ENCODE measurements at places on chromosomes 4 and X.

DNA sequence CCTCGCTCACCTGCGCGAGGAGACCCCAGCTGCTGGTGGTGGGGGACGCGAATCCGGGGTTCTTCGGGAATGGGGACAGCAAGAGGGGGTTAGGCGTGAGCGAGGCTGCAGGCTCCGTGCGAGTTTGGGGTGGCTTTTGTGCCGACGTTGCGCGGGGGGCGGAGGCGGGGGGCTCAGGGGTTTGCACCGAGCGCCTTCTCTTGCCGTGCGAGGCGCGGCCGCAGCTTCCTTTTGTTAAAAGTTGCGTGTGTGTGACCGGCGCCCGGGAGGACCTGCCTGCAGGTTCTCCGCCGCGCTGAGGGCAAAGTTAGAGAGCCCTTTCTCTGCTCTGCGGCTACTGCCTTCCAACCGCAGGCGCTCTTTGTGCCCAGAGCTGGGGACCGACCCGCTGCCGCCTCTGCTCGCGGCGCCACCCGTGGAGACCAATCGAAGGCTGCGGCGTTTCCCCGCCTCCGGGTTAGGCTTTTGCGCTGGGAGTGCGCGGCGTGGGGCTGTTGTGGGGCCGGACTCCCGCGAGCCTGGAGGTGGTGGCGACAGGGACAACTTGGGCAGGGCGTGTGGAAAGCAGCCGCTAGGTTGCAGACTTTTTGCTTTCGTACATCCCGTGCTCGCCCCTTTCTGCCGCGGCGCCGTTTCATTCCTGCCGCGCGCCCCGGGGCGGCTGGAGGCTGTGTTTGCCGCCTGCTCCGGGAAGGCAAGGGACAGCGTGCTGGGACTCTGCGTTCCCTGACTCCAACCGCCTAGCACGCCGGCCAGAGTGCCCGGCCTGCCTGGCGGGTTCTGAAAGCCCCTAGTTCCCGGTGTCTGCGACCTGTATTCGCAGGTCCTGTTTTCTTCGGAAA, 716 bp downstream of the KIT start:
- DNase-seq: peak; percentile 44

DNA sequence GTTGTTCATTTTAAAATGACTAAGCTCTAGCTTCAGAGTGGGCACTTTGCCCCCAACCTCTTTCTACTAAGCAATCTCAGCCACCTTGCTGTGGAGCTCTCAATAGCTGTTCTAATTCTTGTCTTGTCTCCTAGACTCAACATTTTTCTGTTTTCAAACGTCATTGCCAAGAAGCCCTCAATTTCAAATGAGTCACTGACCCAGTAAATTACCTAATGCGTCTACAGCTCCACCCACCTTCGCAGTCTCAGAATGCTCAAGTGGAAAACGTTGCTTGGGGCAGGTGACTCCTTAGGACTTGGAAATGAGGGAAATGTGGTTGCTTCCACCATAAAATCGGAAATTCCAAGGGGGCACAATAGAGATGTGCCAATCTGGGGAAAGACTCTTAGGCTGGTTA, 59.0 kb downstream of the ING2 start:
- no peak for DNase-seq

DNA sequence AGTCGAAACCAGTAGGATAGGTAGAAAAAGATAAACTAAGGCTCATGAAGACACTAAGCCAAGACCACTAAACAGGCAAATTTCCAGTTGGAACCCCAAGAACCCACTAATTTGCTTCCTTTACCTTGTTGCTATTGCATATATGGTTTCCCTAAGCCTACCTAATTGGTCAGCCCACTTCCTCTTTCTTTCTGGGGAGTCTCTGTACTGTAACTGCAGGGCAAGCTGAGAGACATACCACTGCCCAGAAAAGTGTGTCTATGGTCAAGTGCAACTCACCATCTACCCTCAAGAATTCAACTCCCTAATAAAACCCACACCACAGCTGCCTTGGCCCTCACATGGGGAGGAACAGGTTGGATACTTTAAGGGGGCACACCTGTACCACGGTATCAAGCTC, 28.6 kb downstream of the IDS start:
- DNase-seq: no peak

- DNase-seq: no peak
Measured at GRCh38 chr4:123777373-123777772, 380.8 kb downstream of the SPRY1 start.

DNA sequence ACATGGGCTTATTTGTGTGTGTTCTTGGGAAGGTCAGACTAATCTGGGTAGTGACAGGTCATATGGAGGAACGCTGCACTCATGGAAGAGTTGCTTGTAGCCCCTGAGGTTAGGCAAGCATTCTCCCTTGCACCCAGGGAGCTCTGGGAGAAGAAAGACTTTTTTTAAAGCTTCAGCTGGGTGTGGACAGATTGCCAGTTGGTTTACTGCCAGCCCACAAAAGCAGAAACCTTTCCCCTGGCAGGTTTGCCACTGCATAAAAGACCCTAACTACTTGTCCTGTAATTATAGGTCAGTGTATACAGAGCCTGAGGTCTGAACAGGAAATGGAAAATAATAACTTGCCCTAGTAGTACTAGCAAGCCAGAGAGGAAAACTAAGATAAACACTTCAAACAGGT, 7.4 kb upstream of the NFKB1 start:
- no peak for DNase-seq

- DNase-seq: no peak
Measured at GRCh38 chrX:11331788-11332187, 38.6 kb downstream of the AMELX start.

GRCh38 chr4:55336138-55337034, 9.7 kb upstream of the SRD5A3 start:
- DNase-seq: no peak

- no peak for DNase-seq
Measured at GRCh38 chr4:76445911-76446310, 10.9 kb downstream of the SHROOM3 start.

DNA sequence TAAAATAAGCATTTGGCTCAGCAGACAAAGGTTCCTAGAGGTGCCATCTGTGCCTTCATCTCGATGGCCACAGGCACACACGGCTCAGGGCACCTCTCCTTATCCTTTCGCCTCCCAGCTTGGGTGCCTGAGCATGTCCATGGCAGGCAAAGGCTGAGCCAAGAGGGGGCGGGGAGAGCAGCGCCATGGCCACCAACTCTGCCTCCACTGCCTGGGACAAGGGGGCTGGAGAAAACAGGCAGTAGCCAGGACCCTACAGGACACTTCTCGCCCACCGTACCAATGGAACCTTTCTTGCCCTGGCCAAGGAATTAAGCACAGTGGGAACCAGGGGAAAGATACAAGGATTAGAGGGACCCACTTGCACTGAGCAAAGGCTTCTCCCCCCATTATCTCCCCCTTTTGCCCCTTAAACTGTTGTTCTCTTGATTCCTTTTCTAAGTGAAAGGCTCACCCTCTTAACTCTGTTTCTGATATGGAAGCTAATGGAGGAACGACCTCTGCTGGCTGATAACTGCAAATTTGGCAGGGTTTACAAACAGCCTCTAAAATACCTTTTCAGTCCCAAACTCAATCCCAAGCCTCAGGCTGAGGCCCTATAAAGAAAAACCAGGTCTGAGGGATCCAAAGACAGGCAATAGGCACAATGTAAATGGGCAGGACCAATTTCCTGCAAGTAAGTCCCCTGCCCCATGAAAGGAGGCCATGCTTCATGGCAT, 335.2 kb downstream of the ADAM29 start:
- DNase-seq: no peak

DNA sequence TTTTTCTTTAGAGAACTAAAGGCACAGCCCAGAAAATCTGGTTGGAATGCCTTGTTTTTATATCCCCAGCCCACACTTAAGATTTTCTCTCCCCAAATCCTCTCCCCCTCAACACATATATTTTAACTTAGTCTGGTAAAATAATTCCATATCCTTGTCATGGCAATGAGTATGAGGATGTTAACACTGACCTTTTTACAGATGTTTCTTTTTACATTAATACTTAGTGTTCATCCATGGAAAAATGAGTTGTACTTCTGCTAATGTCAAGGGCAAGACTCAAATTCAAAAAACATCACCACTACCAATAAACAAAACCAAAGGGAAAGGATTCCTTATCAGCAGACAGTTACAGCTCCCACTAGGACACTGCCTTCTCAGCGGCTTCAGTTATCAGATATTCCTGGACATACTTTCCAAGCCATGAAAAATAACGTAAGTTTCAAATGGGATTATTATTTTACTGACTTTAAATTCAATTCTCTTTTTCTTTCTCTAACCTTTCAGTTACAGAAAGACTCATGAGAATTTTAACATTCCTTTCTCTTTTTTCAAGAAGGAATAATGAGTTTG, 83.3 kb downstream of the RASL11B start:
- no peak for DNase-seq

- DNase-seq: no peak
Measured at GRCh38 chrX:47200385-47201150, 6.9 kb downstream of the UBA1 start.

GRCh38 chr4:7933651-7934510, 5.8 kb downstream of the AFAP1 start:
- no peak for DNase-seq

DNA sequence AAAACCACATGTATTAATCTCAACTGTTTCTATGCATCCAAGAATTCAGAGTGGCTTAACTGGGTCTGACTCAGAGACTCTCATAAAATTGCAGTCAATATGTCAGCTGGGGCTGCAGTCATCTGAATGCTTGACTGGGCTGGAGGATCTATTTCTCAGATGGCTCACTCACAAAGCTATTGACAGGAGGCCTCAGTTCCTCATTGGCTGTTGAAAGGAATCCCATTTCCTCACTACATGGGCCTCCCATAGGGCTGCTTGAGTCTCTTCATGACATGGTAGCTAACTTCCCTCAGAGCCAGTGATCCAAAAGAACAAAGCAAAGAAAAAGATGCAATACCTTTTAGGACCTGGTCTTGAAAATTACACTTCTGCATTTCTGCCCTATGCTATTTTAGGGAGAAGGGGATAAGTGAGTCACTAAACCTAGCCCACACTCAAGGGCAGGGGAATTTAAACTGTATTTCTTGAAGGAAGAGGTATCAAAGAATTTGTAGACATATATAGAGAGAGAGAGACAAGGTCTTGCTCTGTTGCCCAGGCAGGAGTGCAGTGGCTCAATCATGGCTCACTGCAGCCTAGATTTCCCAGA, 9.8 kb downstream of the SCFD2 start:
- no peak for DNase-seq

Measured in right renal cortex interstitium (tissue), 3 donors.